ENCODE measurements at places on chromosomes 1 and 21. TPM values are rescaled to one million over a fixed set of nuclear protein-coding genes. Genes with fewer than 3 reads are reported as not detected.

The BRINP3 gene
- total RNA-seq, result not detected

The MSH4 gene
- 0.06 TPM for total RNA-seq

The CYP4A11 gene
- 0.13 TPM for total RNA-seq

The CFHR3 gene
- total RNA-seq, result not detected

The PLEKHN1 gene
- 0.25 TPM for total RNA-seq

The MIXL1 gene
- total RNA-seq, result not detected

The CRYZL1 gene
- 36.7 TPM for total RNA-seq

The TAF13 gene
- total RNA-seq, result 107 TPM

The OLFML2B gene
- 13.5 TPM for total RNA-seq

The ANKRD35 gene
- 8.5 TPM for total RNA-seq

The EXTL1 gene
- total RNA-seq, result 0.13 TPM

The ACKR1 gene
- total RNA-seq, result not detected
